D341Med (cell line): ENCODE measurements at places on chromosomes 2 and 18.

- DNase-seq = no peak
Observed at GRCh38 chr2:223894009-223894408, 51.1 kb downstream of the WDFY1 start.

GRCh38 chr2:20665243-20666004, 1.5 kb upstream of the GDF7 start:
- DNase-seq = no peak

GRCh38 chr2:43515807-43516497, 79.9 kb downstream of the THADA start:
- no peak for DNase-seq

- no peak for DNase-seq
Observed at GRCh38 chr2:207352978-207353671, 176.6 kb upstream of the CREB1 start.

DNA sequence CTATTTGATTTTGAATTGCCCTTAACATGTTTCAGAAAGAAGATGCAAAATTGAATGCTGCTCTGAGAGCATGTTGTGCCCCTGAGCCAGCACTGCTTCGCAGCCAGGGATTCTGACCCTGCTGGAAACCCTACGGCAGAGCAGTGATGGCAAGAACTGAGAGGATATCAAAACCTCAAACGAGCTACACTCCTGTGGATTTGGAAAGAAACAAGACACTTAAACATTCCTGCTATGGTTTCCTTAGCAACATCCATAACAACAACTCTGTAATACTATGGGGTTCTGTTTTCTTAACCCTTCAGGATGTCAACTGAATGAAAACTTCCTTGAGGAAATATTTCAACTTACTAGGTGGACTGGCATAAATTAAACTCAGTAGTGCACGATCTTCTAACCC, 649.1 kb downstream of the NYAP2 start:
- no peak for DNase-seq

DNA sequence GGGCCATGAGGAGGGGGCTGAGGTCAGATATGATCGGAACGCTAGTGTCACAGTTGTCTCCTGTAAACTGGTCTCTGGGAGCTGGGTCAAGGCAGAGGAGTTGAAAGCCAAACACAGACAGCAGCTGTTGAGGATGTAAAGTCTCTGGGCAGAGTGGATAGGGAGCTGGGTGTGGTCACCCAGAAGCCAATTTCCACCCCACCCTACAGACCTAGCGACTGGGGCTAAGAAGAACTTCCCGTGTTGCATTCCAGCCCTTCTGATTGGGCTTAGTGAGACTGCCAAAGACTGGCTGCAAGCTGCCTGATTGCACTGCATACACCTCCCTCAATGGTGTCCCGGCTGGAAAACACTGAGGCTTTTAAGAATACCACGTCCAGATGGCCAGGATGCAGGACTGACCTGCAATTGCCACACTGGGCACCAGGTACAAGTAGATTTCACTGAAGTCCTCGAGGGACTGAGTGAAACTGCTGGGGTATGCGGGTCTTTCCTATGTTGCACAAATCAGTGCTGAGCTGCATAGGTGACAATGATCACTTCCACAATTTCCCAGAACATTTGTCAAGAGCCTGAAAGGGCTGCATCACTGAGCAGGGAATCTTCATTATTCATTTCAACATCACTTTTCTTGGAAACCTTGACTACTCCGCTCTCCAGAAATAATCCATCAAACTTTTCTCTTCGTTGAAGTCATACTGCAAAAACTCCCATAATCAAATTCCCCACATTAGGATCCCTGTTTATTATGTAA, 43.1 kb upstream of the EML4 start:
- DNase-seq = no peak

GRCh38 chr2:42949125-42949524, 156.7 kb upstream of the HAAO start:
- no peak for DNase-seq

- peak; percentile 95 for DNase-seq
Observed at GRCh38 chr2:214809751-214810564, 475 bp upstream of the BARD1 start.

- DNase-seq = no peak
Observed at GRCh38 chr2:86027196-86027921, 78.3 kb downstream of the POLR1A start.

GRCh38 chr2:228594012-228594411, 412.5 kb upstream of the SPHKAP start:
- DNase-seq = no peak

GRCh38 chr18:24031318-24031717, 16.8 kb downstream of the TTC39C start:
- DNase-seq = no peak

DNA sequence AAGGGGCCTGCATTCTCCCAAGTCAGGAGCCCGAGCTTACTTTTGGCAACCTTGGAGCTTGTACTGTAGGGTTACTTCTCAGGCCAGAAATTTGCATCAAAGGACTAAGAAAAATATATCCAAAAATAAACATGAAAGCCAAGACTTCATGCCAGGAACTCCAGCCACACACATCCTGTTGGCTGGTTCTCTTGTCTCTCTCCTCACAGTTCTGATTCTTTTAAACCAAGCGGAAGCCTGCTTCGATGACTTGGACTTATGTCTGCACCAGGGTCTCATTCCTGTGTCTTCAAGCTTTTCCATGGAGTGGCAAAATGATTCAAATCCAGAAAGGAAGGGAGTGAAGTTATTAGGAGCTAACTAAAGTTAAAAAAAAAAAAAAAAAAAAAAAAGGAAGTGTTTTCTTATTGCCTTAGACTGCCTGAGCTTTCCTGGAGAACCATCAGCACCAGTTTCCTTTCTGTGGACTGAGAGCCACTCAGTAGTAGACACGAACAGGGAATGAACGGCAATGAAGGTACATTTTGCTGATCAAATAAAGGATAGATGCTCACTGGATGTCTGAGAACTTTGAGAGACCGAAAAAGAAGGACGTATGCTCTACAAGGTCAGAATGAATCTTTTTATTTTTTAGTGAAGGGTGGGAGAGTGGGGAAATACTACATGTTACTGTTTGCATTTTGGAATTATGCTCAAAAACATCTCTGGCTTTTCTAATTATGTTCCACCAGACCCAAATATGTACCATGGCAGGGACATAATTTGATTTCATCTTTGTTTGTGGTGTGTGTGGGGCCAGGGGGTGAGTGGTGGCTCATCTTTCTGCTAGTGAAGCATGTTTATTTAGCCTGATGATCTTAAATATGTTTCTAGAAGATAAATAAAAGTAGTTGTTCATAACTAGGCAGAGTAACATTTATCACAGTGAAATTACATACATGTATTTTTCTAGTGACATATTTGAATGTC, 86.0 kb downstream of the RAPGEF4 start:
- DNase-seq = no peak

GRCh38 chr2:133654949-133655348, 86.7 kb upstream of the NCKAP5 start:
- no peak for DNase-seq

DNA sequence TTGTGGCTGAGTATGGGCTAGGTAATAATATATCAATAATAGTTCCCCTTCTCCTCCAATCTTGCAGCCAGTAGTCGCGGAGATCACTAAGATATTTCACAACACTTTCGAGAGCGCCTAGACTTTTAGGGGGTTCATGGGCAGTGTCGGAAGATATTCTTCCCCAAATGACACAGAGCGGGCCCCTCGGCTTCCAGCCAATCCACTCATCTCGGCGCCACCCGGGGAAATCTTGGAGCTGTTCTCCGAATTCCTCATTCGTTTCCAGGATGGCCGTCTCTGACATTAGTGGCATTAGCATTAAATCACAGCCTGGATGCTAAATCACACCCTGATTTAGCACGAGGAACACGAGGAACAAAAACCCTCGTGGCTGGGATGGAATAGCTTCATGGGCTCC, 437.7 kb downstream of the ZNF516 start:
- DNase-seq = no peak

DNA sequence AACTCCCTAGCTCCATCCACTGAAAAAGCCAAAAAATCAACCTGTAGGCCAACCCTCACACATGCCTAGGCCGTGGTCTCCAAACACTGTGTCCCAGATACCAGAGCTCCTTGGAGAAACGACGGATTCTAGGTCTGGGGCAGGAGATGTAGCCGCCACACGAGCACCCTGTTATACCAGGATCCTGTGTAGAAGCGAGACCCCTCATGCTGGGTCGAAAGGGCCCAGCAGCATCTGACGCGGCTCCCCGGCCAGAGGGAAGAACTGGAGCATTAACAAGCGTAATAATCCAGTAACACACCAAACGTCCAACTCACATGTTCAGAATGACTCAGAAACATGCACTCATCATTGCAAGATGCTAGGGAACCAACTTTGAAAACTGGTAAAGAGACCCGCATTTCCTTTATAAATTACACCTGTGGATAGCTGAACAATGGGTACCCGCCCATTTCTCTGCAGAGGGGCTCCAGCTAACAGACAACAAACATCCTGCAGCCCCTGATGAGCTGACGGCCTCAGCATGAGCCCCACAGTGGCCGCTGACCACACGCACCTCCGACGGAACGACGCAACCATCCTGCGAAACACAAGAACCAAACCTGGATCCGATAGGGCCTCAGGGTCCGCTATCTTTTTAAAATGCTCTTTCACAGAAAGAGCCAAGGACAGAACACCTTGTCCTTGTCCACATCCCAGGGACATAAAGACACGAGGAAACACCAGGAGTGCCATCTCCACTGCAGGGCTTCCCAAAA, 14.2 kb downstream of the SLC66A2 start:
- DNase-seq = peak; percentile 30

- no peak for DNase-seq
Observed at GRCh38 chr2:187382131-187382530, 65.9 kb downstream of the CALCRL start.

- no peak for DNase-seq
Observed at GRCh38 chr18:10142496-10143160, 228.8 kb downstream of the VAPA start.

- DNase-seq = no peak
Observed at GRCh38 chr2:64766841-64767669, 113.3 kb upstream of the SERTAD2 start.

DNA sequence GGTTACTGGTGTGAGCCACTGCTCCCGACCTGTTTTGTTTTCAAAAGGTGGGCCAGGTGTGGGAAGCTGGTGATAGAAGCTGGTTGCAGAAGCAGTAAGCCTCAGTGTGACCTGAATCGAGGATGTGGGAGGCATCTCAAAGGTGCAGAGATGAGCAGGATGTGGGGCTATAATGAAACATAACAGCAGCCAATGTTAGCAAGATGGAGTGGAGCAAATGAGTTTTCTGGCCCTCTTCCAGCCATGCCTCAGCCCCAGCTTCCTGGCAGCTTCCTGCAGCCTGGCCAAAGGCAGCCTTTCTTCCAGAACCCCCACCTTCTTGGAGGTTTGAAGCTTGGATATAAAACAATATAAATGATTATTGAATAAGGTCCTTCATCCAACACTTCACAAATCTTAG, 184.8 kb downstream of the NCK2 start:
- no peak for DNase-seq

DNA sequence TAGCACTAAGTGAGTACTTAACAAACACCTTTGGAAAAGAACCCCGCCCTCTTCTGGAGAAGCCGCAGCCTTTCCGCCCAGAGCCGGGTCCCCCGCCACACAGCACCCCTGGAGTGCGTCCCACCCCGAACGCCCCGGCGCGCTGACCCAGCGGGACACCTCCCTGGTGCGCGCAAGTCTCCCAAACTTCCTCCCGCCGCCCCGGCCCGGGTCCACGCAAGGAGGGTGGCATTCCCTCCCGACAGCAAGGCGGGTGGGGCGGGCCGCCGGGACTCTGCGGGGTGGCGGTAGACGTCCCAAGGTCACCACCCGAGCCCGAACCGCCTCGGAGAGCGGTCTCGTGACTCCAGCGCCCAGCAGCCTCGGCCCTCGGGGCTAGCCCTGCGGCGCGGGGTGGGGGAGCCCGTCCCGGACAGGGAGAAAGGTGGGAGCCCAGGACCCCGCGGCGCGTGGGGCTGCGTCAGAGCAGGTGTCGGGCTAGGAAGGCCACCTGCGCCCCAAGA, 598 bp downstream of the CCDC93 start:
- DNase-seq = peak; percentile 66

DNA sequence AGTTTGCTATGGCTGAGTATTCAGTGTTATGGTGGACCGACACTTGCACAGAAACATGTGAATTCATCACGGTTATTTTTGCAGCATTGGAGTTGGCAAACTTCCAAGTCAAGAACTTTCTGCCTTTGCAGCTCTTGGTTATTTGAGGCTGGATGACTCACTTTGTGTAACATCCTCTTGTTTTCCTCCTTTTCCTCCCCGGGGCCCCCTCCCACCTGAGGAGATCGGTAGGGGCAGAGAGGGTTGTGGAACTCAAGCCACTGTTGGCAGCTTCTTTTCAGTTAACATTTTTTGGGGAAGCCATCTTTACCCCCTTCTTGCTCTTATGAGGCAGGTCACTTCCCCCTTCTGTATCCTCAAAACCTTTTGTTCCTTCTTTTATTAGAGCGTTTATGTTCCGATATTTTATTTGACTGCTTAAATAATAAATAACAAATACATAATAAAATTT, 48.6 kb downstream of the DDX1 start:
- no peak for DNase-seq

- DNase-seq = peak; percentile 16
Observed at GRCh38 chr2:63842149-63843061, 709 bp downstream of the UGP2 start.

DNA sequence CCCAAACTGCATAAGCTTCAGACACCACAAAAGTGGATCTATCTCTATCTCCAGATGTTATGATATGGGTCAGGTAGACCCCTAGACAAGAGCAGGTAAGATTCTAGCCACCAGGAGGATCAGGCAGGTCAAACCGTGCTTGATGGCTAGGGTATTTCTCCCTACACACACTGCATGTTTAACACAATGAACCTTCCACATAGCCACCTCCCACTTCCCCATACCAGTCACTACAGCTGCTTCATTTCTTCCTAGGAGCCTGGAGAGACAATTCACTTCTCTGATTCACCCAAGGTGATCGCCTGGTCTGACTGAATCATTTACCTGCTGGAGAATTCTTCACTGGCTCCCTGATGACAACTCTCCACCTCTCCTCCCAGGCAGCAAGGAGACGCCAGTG, 66.0 kb upstream of the MYCN start:
- no peak for DNase-seq

DNA sequence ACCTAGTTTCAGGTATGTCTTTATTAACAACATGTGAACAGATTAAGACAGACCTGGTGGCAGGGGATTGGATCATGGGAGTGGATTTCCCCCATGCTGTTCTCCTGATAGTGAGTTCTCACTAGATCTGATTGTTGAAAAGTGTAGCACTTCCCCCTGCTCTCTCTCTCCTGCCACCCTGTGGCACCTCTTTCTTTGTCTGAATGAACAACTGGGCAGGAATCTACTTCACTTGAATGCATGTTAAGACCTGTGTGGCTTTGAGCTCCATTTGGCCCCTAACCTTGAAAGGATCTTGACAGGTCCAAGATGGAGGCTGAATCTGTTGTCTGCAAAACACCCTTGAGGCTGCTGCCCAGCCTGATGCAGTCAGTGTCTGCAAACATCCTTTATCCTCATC, 194.4 kb downstream of the RNF144A start:
- DNase-seq = no peak

DNA sequence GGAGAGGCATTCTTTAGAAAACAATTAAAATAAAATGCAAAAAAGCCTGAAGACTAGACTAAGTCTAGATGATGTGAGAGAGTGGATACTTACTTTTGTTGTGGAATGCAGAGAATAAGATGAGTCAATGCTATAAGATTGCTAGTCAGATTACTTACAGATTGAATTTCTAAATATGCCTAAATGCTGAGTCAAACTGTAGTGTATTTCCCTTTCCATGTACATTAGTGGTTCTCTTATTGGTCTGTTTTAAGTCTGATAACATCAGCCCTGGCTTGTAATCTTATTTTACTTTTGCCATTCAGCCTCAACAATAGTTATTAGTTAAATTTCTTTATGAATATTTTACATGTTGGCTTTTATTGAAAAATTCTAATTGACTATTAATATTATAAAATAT, 702.7 kb downstream of the SOCS6 start:
- no peak for DNase-seq
